Colonic mucosa (tissue), 4 donors: ENCODE measurements at places on chromosomes 5 and 9. TPM values are rescaled to one million over a fixed set of nuclear protein-coding genes. Genes with fewer than 3 reads are reported as not detected.

Gene ACTBL2
- not detected for total RNA-seq

DNA sequence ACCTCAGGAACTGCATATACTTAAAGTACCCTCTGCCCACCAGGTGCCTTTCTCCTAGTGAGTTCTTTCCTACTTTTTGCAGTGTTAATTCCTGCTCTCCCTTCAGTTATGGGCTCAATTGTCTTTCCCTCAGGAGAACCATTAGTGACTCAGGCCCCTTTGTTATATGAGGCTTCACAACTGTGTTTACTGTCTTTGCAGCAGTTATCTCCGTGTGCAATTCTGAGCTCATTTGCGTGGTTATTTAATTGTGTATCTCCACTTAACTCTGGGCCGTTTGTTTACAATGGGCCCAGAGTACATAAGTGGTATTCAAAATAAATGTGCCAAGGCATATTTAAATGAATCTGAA lies 9.6 kb downstream of the FBXO38 start:
- no peak overlapping the region for H3K4me3 ChIP-seq
- no peak overlapping the region for H3K27ac ChIP-seq
- H3K27me3 ChIP-seq = no peaks in the 10 kb centered on the region
- H3K4me1 ChIP-seq = peaks cover 6% of the 10 kb centered on the region

- DNase-seq = no peak
- no peak overlapping the region for H3K27ac ChIP-seq
- no peak overlapping the region for H3K4me3 ChIP-seq
- H3K4me1 ChIP-seq = no peaks in the 10 kb centered on the region
- H3K27me3 ChIP-seq = no peaks in the 10 kb centered on the region
These were observed 53.1 kb downstream of the CTSL start for GRCh38 chr9:87778996-87779395.

DNA sequence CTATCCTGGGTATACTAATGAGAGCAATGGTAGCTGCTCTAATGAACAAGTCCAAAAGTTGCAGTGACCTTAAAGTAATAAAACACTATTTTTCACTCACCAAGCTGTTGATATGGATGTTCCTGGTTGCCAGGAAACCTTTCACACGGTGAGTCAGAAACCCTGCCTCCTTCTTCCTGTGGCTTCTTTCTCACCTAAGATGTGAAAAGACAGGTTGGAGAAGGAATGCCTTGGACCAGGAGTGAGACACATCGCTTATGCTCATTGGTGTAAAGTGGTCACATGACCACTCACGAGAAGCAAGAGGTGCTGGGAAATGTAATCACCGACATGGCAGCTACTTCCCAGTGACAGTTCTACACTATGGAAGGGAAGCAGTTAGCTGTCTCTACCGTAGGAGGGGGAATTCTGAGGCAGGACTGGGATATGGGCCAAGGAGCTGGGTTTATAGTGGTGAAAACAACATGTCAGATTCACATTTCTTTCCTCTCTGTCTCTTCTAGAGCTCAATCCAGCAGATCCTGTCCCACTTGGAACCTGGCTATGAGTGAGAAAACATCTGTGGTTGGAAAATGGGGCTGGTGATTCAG lies 320.4 kb upstream of the KLF4 start:
- no peak for DNase-seq
- H3K36me3 ChIP-seq = no peaks in the 10 kb centered on the region

DNA sequence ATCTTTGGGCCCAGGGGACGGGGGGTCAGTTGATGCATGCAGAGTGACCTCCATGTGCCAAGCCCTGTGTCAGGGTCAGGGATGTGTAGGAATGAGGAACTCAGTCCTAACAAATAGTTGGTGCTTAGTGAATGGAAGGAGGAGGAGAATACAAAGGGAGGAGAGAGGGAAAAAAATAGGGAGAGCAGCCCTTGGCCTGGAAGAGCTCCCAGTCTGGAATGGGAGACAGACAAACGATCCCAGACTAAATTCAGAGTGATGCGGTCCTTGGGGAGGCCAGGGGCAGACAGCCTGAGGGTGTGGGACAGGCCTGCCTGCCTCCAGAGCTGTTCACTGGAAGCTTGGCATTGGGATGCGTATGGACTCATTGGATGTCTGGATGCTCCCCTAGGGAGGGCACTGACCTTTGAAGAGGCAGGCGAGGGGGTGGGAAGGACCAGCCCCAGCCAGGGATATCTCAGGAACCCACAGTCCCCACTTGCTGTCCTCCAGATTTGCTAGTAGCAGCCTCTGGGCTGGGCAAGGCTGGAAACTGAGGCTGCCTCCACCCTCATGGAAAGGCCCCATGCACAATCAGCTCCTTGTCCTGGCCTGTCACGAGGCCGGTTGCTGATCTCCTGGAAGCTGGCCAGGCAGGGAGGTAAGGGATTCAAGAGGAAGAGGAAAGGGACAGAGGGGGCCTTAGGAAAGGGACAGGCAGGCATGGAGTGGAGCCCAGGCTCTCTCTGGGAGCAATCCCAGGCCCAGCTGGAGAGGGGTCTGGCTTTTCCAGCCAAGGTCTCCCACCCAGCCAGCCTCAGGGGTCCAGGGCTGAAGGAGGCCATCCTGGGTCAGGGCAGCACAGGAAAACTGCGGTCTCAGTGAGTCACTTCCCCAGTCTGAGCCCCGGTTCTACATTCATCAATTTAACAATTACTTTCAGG lies 69.0 kb upstream of the GGTA1 start:
- H3K27ac ChIP-seq = no peak overlapping the region
- no peaks in the 10 kb centered on the region for H3K4me1 ChIP-seq
- no peaks in the 10 kb centered on the region for H3K36me3 ChIP-seq
- DNase-seq = no peak

GRCh38 chr5:77360381-77360780 lies 131.7 kb downstream of the WDR41 start:
- no peaks in the 10 kb centered on the region for H3K4me1 ChIP-seq
- no peak overlapping the region for H3K27ac ChIP-seq
- H3K27me3 ChIP-seq = no peaks in the 10 kb centered on the region
- no peak for DNase-seq
- H3K4me3 ChIP-seq = no peak overlapping the region
- no peaks in the 10 kb centered on the region for H3K36me3 ChIP-seq
